ENCODE measurements at places on chromosomes 6 and 20.

GRCh38 chr20:37697314-37697713 is 3.5 kb downstream of the CTNNBL1 start:
- DNase-seq, result no peak

GRCh38 chr6:44102527-44102926 is 24.7 kb downstream of the MRPL14 start:
- DNase-seq, result no peak

- no peak for DNase-seq
These were observed 508.1 kb upstream of the MAP3K7 start for GRCh38 chr6:91094806-91095475.

DNA sequence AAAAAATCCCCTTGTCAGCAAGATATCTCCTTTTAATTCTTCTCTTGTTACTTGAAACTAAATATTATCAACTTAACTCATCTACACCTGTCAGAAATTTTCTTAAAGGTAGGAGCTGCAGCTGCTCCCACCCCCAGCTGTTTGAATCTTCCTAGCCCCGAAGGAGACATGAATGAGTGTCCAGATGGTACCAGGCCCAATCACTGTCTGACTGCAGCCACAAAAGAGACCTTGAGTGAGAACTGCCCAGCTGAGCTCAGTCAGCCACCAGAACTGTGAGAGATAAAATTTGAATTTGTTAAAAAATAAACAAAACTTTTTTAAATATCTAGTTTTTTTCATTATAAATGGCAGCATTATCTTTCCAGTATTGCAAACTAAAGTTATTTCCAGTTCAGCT is 84.7 kb downstream of the PRSS35 start:
- DNase-seq, result no peak

DNA sequence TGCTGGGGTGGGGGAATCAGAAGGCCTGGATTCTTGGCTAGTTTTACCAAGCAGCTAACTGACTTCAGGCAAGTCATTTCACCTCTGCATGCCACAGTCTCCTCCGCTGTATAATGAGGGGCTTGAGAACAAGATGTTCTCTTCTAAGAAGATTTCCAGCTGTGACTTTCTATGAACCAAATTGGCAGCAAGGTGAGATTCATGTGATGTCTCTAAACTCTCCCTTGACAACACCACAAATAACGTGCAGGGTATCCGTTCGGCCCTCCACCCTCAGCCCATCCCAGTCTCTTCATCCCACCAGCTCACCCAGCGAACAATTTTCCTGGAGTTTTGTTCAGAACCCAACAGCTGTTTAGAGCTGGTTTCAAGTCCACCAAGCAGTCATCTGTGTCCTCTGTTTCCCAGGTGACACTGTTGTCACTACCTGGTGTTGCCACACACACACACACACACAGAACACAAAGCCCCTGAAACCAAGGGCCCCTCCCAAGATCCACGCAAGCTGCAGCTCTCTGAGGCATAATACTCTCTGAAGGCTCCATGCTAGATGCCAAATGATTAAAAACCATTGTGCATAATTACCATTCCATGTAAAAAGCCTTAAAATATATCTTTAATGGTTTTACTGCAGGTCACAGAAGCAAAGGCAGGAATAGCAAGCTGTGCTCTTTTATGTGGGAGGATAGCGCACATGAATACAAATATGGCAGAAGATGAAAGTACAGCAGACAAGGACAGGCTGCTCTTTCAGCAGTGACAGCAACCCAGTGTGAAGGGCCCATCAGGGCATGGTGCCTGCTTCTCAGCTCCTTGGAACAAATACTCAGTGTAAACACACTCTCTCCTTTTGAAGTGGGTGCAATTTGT is 48.2 kb downstream of the ARHGAP18 start:
- DNase-seq, result no peak

DNA sequence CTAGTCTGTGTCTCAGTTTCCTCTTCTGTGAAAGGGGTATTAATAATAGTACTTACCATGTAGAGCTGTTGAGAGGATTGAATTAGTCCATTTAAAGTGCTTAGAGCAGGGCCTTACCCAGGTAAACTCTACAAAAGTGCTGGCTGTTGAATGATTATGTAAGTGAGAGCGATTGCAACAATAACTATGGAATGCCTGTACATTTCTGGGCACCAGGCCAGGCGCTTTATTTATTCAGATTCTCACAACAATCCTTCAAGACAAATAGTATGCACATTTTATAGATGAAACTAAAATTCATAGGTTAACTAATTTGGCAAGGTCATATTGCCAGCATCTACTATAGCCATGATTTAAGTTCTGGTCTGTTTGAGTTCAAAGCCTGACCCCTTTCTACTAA is 78.3 kb upstream of the MMS22L start:
- DNase-seq, result no peak
